ENCODE measurements at places on chromosomes 5 and 9.

DNA sequence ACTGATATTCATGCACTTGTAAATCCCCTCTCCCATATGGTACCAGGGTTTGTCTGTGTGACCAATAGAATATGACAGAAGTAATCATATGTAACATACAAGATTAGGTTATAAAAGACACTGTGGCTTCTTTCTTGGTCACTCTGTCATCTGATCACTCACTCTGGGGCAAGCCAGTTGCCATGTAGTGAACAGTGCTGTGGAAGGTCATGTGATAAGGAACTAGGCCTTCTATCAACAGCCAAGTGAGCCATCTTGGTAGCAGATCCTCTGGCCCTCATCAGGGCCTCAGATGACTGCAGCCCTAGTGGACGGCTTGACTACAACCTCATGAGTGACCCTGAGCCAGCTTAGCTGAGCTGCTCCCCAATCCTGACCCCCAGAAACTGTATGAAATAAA is 30.0 kb upstream of the MATR3 start:
- DNase-seq: no peak

DNA sequence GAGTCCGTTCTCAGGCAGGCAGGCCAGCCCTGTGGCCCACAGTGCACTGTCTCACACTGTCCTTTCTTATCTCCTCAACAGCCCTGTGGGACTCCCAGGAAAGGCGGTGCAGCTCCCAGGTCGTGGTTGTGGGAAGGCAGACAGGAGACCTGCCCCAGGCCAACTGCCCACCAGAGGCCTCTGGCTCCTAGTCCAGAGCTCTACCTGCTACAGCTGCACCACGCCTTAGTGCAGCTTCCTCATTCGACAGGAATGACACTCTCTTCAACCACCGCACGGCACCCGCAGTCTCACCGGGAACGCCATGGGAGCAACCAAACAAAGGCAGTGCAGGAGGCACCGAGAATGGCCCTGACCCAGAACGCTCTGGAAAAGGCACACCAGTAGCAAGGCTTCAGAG is 25.3 kb downstream of the CAMSAP1 start:
- no peak for DNase-seq

- no peak for DNase-seq
Measured at GRCh38 chr5:10892147-10892910, 131.3 kb upstream of the DAP start.

DNA sequence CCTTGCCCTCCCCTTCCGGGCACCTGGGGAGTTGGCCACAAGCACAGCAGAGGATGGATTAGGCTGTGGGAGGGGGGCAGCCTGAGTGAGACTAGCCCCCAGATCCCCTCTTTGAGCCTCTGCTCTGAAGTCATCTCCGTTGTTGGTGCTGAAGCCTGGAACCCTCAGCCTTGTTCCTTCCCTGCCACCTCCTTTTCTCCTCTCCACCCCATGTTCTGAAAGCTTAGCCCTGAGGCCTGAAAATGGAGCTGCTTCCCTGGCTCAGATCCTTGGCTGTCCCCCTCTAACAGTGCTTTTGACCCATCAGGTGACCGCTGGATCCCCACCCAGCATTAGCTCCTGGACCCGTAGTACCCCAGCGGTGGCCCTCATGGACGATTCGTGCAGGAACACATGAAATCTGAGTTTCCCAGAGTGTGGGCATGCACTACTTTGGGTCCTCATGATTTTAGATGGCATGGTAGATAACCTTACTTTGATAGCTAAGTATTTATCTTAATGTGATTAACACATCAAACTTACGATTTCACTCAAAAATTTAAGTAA is 21.6 kb upstream of the ANGPTL2 start:
- DNase-seq: no peak

DNA sequence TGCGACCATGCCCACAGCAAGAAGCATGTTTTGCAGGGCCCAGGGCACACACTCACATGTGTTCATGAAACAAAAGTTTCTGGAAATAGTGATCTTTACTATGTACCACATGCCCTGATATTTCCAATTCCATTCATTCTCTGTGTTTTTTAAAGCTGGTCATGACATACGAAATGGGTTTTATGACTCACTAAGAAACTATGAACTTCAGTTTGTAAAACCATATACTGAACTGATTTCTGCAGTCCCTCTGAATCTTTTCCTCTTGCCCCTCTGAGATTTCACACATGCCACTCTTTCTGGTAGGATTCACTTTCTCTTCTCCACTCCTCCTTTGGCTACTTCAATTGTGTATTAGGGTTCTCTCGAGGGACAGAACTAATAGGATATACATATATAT is 416.1 kb upstream of the TRPC7 start:
- DNase-seq: no peak

GRCh38 chr9:128420060-128420650 is 502 bp upstream of the CERCAM start:
- peak; percentile 87 for DNase-seq

DNA sequence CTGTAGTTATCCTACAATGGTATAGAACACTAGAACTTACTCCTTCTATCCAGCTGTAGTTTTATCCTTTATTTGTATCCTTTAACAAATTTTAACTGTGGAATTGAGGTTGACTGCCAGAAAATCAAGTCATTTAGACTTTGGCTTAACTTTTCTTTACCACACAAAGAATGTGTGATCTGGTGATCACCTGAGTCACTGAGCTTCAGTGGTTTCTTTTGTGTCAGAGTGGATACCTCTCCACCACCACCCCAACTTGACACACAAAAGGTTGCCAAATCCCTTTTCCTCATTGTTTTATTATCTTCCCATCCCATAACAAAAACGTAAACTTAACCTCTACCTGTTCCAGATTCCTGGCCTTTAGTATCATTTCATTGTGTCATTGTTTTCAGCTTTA is 5.5 kb downstream of the OTULIN start:
- DNase-seq: no peak

- peak; percentile 87 for DNase-seq
Measured at GRCh38 chr9:90801241-90801972, at the start of gene SYK. Gene SYK, plus strand, starts transcription at chr9:90801819. Its CDS starts 42,080 bp downstream, at chr9:90843899.

- no peak for DNase-seq
Measured at GRCh38 chr9:88197781-88198340, 59.6 kb upstream of the SPATA31C2 start.

- no peak for DNase-seq
Measured at GRCh38 chr5:147441191-147441695, 68.6 kb downstream of the DPYSL3 start.

DNA sequence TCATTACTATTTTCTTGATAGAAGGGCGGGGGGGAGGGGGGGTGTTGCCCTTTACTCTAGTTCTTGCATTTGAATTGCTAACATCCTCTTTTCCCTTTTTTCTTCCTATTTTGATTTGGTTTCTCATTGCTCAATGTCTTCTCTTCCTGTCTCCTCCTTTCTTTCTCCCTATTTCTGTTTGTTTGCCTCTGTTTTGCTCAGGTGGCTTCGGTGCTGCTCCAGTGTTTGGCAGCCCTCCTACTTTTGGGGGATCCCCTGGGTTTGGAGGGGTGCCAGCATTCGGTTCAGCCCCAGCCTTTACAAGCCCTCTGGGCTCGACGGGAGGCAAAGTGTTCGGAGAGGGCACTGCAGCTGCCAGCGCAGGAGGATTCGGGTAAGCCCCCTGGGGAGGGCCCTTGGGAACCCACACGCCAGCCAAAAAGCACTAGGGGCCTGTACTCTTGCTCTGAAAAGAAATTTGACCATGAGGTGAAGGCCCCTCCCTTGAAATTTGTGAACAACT is 48.3 kb downstream of the FAM78A start:
- DNase-seq: peak; percentile 40

DNA sequence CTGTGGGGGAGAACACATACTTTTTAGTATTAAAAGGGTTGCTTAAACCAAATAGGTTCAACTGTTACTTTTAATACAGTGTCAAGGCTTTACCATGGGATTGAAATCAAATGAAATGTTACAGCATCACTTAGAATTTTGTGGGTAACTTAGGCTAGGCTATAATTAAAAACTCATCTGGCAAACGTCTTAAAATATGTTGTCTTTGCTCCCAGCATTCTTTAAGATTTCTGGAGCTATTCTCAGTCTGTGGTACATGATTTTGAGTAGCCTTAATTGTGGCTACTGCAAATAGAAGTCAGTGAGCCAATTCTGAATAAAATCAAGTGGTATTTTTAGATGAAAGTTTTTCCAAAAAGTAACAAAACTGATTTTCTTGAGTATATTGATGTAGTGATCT is 30.7 kb downstream of the UHRF2 start:
- no peak for DNase-seq

DNA sequence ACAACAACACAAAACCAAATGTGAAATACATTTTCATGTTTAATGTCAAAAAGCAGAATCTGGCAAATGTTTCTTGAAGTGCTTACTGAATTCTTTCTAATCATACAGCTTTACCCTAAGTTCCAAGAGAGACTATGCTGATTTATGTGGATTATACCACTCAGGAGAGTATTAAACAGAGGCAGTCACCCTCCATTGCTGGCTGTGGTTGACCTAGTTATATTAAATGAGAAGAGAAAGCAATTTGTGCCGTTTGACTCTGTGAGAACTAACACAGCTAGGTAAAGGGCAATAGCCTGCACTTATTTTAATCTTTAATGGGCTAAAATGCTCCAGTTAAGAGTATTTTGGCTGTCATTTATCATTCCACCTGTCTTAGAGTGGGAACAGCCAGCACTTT is 62.6 kb downstream of the ELL2 start:
- no peak for DNase-seq

DNA sequence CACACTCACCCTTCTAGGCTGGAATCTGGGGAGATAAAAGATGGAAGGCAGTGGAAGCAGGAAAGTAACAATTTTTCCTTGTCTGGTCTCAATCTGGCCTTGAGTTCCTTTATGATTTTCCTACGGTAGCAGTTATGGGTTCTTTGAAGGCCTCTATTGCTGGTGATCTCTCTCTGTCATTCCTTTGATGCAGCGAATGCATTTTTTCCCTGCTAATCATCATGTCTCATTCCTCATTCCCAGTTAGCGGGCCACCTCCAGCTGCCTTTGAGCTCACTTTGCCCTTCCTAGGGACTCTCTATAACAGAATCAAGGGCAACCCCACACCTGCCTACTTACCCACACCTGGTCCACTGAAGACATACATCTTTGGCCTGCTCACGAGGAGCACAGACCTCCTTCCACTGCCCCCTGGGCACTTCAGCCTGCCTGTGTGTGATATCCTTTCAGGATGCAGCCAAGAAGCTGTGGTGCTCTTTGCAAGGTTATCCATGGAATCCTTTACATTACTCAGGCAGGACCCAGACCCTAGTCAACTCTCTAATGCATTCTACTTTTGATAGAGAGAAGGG is 191.7 kb downstream of the DRD1 start:
- DNase-seq: no peak

DNA sequence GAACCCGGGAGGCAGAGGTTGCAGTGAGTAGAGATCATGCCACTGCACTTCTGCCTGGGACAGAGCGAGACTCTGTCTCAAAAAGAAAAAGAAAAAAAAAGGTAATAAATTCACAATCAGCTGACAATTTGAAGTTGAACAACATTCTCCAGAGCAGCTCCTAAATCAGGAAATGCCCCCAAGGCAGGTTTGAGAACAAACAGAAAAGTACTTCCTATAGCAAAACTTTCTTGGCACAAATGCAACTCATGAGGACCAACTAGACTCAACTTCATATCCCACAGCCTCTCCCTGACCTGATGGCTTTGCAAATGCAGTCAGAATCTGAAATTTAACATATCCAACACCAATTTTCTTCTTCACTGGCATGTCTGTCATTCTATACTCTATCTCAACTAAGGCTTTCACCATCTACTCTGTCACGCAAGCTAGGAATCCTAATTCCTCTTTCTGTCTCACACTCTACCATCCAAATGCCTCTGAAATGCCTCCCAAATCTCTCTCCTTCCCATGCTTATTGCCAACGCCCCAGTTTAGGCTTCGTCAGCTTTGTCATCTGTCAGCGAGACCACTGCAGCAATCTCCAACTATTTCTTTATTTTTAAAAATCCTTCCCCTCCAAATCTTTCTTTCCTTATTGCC is 113.3 kb downstream of the MAPKAP1 start:
- DNase-seq: no peak

All from B cell (primary cell).